ENCODE measurements at places on chromosomes 5 and 9.

DNA sequence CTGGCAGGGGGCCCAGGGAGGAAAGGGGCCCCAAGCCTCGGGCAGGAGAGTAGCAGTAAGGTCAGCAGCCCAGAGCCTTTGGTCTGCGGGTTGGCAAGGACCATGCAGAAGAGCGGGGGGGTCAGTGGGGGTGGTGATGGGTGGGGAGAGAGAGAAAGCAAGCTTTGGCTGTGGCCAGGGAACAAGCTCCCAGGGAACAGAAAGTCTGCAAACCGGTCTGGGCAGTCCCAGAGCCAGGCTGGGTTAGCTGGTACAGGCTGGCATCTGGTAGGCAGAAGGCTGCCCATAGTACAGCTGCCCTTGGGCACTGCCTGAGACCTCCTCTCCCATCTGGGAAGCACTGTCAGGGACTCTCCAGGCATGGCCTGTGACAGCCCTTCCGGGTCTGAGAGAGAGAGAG, 10.5 kb upstream of the EPB41L4B start:
- no peak for DNase-seq

- DNase-seq: no peak
Observed at GRCh38 chr5:150461231-150461630, 11.7 kb upstream of the RPS14 start.

DNA sequence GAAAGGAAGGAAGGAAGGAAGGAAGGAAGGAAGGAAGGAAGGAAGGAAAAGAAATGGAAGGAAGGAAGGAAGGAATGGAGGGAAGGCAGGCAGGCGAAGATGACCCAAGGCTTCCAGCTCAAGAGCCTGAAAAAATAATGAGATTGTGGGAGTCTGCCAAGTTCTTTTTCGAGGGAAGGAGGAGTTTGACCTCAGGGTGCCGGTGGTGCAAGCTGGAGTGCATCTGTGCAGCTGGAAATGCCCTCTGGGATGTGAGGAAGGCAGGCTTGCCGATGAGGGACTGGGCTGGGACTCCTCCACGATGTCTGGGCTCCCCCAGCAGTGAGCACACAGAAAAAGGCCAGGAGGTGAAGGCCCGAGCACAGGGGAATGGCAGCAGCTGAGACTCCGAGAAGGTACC, 154.9 kb upstream of the DAPK1 start:
- no peak for DNase-seq

GRCh38 chr9:20725675-20726074, 41.6 kb downstream of the FOCAD start:
- no peak for DNase-seq

GRCh38 chr9:27248702-27249101, 48.2 kb downstream of the EQTN start:
- no peak for DNase-seq

- DNase-seq: no peak
Observed at GRCh38 chr9:13725516-13725915, 446.0 kb upstream of the MPDZ start.

Measured in effector memory CD4-positive, alpha-beta T cell (primary cell).